Mesothelial cell of epicardium (in vitro differentiated cells): ENCODE measurements at places on chromosomes 5 and 9. TPM values are rescaled to one million over a fixed set of nuclear protein-coding genes. Genes with fewer than 3 reads are reported as not detected.

ZNF366 gene
- total RNA-seq, result not detected in 3 replicates

RNF208 gene
- 13.6 to 16.0 TPM (median 13.9 TPM) in 3 replicates for total RNA-seq

FOXD4 gene
- total RNA-seq, result 0.35 to 0.67 TPM (median 0.38 TPM) in 3 replicates

NPR2 gene
- total RNA-seq, result 27.2 to 32.4 TPM (median 30.6 TPM) in 3 replicates

SPINK1 gene
- total RNA-seq, result 1.0 to 3.3 TPM (median 1.4 TPM) in 3 replicates

SEMA5A gene
- total RNA-seq, result 20.0 to 26.7 TPM (median 23.1 TPM) in 3 replicates

TRPM3 gene
- total RNA-seq, result 1.1 to 1.6 TPM (median 1.1 TPM) in 3 replicates

DNA sequence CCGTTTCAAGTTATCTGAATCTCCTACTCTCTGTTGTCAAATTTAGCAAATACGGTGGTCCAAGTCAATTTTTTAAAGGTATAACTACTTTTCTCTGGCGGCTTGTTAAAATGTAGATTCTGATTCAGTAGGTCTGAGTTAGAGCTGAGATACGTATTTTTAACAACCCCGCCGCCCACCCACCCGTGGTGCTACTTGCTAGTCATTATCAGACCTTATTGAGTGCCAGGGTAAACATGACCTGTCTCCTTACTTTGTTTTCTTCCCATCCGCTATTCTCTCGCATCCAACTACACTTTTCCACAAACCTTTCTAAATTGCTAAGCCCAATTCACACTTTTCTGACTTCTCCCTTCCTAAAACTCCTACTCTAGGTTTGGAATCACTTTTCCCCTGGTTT lies 694 bp upstream of the PLAA start:
- peak overlapping the region; percentile 100 for H3K27ac ChIP-seq
- no peaks in the 10 kb centered on the region for H3K36me3 ChIP-seq
- no peaks in the 10 kb centered on the region for H3K27me3 ChIP-seq
- H3K4me3 ChIP-seq, result peak overlapping the region; percentile 99

GRCh38 chr5:45532826-45533624 lies 163.2 kb downstream of the HCN1 start:
- no peaks in the 10 kb centered on the region for H3K36me3 ChIP-seq
- no peak overlapping the region for H3K27ac ChIP-seq
- peaks cover 2% of the 10 kb centered on the region for H3K4me1 ChIP-seq
- no peak overlapping the region for H3K4me3 ChIP-seq
- no peak for DNase-seq

GRCh38 chr5:127906562-127907204 lies 176.9 kb upstream of the SLC12A2 start:
- no peak overlapping the region for H3K4me3 ChIP-seq
- no peaks in the 10 kb centered on the region for H3K36me3 ChIP-seq
- peaks cover 1% of the 10 kb centered on the region for H3K4me1 ChIP-seq

DNA sequence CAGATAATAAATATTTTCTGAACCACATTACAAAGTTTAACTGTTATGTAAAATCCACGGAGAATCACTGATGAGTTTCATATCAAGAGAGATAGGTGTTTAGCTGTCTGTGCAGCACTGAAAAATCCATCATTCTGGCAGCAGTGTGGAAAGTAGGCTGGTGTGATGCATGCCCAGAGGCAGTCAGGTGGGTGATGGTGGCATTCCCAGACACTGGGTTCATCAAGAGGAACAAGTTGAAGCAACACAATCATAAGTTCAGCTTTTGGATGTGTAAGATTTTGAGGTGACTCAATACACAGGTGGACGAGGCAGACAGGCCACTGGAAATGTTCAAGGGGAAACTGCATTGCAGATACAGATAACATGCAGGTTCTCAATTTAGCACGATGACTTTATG lies 11.9 kb downstream of the DNAH5 start:
- H3K27me3 ChIP-seq, result peaks cover 2% of the 10 kb centered on the region
- no peak for DNase-seq
- no peak overlapping the region for H3K4me3 ChIP-seq
- no peak overlapping the region for H3K27ac ChIP-seq

GRCh38 chr5:179530069-179530998 lies 20.0 kb upstream of the RUFY1 start:
- H3K27me3 ChIP-seq, result no peaks in the 10 kb centered on the region
- H3K4me3 ChIP-seq, result peak overlapping the region; percentile 62
- DNase-seq, result peak; percentile 47
- H3K4me1 ChIP-seq, result peaks cover 3% of the 10 kb centered on the region

- peaks cover 7% of the 10 kb centered on the region for H3K4me1 ChIP-seq
- no peak overlapping the region for H3K4me3 ChIP-seq
- DNase-seq, result no peak
- peaks cover 7% of the 10 kb centered on the region for H3K36me3 ChIP-seq
- H3K27ac ChIP-seq, result no peak overlapping the region
Measured at GRCh38 chr5:37704406-37704805, 135.4 kb downstream of the GDNF start.

DNA sequence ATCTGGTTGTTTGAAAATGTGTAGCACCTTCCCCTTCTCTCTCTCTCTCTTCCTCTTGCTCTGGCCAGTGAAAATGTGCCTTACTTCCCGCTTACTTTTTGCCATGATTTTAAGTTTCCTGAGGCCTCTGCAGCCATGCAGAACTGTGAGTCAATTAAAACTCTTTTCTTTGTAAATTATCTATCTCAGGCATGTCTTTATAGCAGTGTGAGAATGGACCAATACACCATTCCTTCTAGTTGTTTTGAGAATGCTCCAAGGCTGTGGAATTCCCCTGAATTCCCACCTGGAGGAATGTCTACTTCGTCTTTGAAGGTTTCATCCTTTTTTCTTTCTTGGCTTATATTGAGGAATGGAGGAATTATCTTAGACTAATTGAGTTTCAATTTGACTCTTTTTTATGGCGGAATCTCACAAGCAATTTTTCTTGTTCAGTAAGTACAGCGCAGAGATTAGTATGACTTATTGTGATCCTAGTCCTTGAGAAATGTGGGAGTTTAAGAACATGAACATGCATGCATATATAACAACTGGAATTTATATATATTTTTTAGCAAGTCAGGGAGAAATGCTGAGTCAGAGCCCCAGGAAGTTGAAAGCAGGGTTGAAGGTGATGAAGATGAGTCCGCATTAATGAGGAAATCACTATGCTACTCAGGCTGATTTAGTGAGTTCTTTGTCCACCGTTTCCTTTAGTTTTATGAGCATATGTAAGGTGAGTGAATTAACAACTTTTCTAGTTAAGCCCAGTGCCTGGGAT lies 488.1 kb upstream of the ADAMTS16 start:
- no peaks in the 10 kb centered on the region for H3K36me3 ChIP-seq
- no peak overlapping the region for H3K4me3 ChIP-seq
- no peak for DNase-seq
- H3K4me1 ChIP-seq, result peaks cover 24% of the 10 kb centered on the region
- peak overlapping the region; percentile 71 for H3K27ac ChIP-seq
- H3K27me3 ChIP-seq, result peaks cover 36% of the 10 kb centered on the region

- no peaks in the 10 kb centered on the region for H3K4me1 ChIP-seq
- H3K4me3 ChIP-seq, result no peak overlapping the region
- H3K27ac ChIP-seq, result no peak overlapping the region
- no peaks in the 10 kb centered on the region for H3K36me3 ChIP-seq
- no peak for DNase-seq
Measured at GRCh38 chr5:26295541-26295940, 742.8 kb downstream of the CDH9 start.

GRCh38 chr5:136605638-136606037 lies 240.3 kb upstream of the TRPC7 start:
- H3K4me1 ChIP-seq, result no peaks in the 10 kb centered on the region
- no peak for DNase-seq
- H3K4me3 ChIP-seq, result no peak overlapping the region

DNA sequence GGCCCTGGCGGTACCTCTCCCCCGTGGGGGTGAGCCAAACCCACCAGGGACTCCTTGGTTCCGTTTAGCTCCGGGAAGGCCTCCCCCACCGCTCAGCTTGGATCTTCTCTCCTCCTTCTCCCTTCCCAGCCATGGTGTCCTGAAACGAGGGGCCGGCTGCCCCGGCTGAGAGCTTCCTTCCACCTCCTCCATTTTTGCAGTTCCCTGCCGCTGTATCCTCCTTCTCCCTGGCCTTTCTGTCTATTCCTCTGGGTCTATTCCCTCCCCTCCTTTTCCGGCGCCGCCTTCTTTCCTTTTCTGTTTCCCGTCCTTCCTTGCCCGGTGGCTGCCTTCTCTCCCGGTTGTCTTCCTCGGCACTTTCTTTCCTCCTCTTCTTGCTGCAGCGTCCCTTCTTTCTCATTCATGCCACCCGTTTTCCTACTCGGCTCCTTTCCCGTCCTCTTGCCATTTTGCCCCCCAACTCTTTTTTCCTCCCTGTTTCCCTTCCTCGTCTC lies 110.4 kb downstream of the LIFR start:
- H3K36me3 ChIP-seq, result no peaks in the 10 kb centered on the region
- no peak overlapping the region for H3K4me3 ChIP-seq
- no peak for DNase-seq

DNA sequence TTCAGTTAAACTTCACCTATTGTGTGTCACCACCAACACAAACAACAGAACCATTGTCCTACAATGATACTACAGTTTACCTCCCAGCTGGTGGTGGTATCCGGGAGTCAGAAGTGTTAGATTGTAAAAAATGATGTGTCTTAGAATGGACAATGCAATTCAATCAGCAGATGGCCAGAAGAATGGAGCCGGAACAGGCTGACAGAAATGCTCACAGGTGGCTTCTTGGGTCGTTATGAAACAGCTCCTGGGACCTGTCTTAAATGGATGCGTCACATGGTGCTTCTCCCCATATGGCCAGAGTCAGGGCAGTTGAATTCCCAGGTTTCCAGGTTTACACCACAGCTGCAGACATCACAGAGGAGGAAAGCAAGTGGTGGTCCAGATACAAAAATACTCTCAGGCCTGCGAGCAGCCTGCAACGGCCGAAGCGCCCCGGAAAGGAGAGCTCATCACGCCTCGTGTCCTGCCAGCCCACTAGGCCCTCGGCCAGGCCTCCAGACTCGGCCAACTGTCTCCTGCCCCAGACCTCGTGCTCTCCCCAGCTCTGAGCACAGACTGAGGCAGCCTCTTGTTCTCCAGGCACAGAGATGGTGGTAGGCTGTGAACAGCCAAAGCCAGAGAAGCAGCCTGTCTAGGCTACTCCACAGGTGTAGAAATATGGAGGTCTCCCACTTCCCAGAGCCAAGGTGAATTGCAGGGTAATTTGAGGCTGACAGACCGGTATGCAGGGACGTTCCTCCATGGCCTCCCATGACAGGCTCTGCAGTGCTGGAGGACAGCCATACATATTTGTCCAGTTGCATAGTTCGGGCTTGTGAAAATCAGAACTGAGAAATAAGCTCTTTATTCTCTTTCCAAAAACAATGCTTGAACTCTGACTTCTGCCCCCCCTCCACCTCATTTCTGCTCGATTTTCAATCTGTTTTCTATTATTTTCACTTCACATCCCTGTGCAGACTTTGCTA lies 98.5 kb upstream of the SPATA31C2 start:
- peak overlapping the region; percentile 95 for H3K27ac ChIP-seq
- H3K36me3 ChIP-seq, result no peaks in the 10 kb centered on the region
- no peak overlapping the region for H3K4me3 ChIP-seq
- no peaks in the 10 kb centered on the region for H3K27me3 ChIP-seq
- H3K4me1 ChIP-seq, result peaks cover 37% of the 10 kb centered on the region
- peak; percentile 42 for DNase-seq

GRCh38 chr5:39116344-39117170 lies 42.4 kb upstream of the RICTOR start:
- no peaks in the 10 kb centered on the region for H3K36me3 ChIP-seq
- no peak overlapping the region for H3K27ac ChIP-seq
- no peak overlapping the region for H3K4me3 ChIP-seq
- H3K27me3 ChIP-seq, result no peaks in the 10 kb centered on the region
- no peak for DNase-seq

DNA sequence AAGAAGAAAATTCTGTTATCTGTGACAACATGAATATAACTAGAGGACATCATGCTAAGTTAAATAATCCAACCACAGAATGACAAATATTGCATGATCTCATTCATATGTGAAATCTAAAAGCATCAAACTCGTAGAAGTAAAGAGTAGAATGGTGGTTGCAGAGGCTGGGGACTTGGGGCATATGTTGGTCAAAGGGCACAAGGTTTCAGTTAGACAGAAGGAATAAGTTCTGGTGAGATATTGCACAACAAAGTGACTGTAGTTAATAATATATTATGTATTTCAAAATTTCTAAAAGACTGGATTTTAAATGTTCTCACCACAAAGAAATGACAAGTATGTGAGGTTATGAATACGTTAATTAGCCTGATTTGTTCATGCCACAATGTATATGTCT lies 24.8 kb downstream of the GRIA1 start:
- H3K4me3 ChIP-seq, result no peak overlapping the region
- no peaks in the 10 kb centered on the region for H3K36me3 ChIP-seq
- DNase-seq, result no peak
- peaks cover 17% of the 10 kb centered on the region for H3K4me1 ChIP-seq

DNA sequence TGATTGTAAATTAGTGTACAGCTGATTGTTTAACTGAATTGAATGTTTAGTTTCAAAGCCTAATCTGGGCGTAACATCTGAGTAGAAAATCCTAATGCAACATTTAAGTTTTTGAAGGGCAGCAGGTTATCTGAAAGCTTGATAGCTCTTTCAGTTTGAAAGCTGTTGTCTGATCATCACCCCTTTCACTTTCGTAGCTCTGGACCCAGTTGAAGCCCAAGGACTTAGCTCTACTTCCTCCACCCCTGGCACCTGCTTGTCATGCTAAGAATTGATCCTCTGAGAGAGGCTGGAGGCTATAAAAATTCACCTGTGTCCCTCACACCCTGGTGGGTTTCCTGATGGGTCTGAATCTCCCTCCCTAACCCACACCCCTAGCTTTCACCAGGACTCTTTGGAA lies 86.0 kb downstream of the ZFAND5 start:
- no peak overlapping the region for H3K4me3 ChIP-seq
- DNase-seq, result no peak
- H3K36me3 ChIP-seq, result no peaks in the 10 kb centered on the region
- H3K27me3 ChIP-seq, result peaks cover 2% of the 10 kb centered on the region

DNA sequence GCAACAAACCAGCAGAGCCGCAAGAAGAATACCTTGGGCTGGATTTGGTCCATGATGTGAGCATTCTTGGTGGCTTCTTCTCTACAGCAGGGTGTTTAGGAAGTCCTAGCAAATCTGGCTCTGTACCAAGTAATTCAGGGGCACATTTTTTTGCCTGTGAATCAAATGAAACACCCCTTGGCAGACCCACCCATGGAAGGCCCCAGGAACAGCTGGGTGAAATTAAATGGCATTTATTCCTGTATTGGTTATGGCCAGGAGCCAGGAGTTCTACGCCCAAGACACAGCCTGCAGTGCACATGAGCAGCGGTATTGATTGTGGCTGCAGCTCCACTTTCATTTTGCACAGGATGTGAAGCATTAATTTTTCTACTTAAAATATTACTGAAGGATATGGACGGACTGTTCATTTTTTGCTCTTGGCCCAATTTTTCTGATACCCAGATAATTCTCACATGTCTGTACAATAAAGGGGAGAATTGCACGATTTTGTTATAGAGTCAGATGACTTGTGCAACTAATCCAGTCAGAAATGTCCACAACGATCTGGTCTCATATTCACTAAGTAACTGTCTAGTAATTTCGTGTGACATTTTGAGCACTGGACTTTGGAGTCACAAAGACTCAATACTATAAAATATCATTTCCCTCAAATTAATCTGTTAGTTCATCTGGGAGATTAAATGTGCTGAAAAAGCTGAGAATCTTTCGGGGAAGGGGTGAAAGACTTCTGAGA lies 120.7 kb upstream of the APC start:
- no peak overlapping the region for H3K4me3 ChIP-seq
- no peak for DNase-seq
- peaks cover 2% of the 10 kb centered on the region for H3K27me3 ChIP-seq
- no peaks in the 10 kb centered on the region for H3K4me1 ChIP-seq
